NCI-H1092 (cell line): ENCODE measurements at places on chromosomes 6 and 20.
A peak's percentile ranks its signal among the peaks of the same experiment; 100 is the strongest.

DNA sequence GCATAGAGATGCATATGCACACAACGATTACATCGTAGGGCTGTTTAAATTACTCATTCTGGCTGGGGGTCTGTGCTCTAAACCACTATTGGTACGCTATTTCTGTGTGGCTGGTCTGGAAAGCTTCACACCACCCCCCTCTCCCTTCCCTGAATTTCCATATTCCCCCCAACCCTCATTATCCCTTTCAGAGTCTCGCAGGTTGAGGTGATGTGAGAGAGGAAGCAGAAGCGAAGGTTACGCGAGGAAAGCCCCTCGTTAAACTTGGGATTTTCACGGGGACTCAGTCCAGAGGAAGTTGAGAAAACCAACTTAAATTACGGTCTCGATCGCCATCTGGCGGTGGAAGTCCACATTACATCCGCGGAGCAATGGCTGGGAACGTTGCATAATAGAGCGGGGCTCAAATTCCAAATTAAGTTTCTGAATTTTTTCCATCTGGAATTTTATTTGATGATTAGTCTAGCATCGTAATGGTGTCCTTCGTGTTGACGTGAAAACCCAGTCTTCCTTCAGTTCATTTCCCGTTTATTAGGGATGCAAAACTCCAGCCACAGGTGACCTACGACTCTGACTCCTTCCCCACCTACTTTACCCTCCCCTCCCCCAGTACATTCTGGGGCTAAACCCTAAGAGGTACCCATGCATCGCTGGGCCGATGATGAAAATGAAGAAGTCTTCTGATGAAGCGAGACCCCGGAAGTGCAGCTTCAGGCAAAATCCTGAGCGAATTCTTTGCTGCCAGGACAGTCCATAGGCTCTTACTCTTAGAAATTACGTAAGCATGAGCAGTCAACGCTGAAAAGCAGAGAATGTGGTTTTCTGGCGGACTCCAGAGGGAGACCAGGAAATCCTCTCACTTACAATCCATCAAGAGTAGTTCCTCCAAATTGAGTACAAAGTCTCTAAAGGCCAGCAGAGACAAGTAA is 19.7 kb downstream of the HLA-DOB start:
- no peak for DNase-seq

GRCh38 chr6:7532821-7533220 is 8.7 kb upstream of the DSP start:
- no peak for DNase-seq

DNA sequence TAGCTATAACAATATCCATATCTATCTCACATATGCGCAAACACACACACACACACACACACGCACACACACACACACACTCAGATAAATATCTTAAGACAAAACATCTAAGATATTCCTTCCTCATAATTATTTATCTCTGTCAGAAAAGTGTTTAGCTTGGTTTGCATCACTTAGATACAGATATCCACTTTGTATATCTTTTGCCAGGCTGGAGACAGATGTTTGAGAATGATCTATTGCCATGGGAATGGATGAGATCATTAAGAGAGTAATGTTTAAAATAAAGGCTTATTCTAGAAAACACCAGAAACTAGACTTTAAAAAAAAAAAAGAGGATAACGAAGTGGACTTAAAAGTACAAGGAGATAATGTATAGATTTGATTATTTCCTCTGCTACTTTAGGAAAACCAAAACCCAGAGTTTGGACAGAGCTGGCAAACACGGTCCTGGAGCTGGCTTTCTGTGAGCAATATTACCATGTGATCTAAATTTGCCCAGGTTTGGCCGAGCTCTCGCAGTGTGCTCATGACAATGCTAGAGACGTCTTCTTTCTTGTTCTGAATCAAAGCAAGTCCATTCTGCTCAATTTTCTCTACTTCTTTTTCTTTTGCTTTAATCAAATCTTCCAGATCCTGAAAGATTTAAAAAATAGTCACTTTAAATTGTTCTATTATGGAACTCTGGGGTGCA is 411.8 kb downstream of the SYNE1 start:
- DNase-seq = no peak

- no peak for DNase-seq
Observed at GRCh38 chr6:31794866-31795615, 511 bp downstream of the VARS1 start.

GRCh38 chr20:36688630-36689029 is 42.6 kb upstream of the SLA2 start:
- no peak for DNase-seq

DNA sequence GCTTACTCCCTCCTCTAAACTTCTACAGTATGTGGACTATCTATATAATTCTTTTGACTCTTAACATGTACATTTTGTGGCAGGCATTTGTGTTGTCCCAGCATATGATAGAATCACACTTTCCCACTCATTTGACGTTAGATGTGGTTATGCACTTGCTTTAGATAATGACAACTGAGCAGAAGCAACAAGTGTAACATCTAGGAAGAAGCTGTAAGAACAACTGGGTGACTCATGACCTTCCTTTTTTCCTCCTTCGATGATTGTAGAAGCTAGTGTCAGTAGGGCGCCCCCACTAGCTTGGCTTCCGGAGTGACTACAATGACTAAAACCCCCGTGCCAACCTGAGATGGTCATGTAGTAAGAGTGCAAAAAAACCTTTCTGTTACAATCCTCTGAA is 74.6 kb upstream of the CEP85L start:
- no peak for DNase-seq

DNA sequence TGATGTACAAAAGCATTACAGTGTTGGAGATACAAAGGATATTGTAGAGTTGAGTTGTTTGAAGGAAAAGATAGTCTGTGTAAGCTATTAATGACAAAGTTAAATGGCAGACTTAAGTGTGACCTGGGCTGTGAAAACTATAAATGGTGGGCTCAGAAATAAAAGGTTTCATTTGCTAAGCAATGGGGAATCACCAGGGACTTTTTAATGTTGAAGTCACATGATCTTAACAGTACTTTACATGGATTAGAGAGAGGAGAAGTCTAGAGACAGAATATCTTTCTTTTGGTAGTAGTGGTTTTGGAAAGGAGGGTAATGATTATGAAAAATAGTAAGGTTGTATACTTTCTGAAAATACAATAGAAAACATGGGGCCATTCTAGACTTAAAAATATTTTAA is 67.1 kb downstream of the SCAF8 start:
- no peak for DNase-seq

GRCh38 chr6:5751525-5752390 is 255.0 kb downstream of the NRN1 start:
- DNase-seq = no peak

- no peak for DNase-seq
Observed at GRCh38 chr20:38369389-38369788, 23.1 kb downstream of the LBP start.

- DNase-seq = peak; percentile 9
Observed at GRCh38 chr6:35096129-35096862, 44.8 kb downstream of the TCP11 start.

DNA sequence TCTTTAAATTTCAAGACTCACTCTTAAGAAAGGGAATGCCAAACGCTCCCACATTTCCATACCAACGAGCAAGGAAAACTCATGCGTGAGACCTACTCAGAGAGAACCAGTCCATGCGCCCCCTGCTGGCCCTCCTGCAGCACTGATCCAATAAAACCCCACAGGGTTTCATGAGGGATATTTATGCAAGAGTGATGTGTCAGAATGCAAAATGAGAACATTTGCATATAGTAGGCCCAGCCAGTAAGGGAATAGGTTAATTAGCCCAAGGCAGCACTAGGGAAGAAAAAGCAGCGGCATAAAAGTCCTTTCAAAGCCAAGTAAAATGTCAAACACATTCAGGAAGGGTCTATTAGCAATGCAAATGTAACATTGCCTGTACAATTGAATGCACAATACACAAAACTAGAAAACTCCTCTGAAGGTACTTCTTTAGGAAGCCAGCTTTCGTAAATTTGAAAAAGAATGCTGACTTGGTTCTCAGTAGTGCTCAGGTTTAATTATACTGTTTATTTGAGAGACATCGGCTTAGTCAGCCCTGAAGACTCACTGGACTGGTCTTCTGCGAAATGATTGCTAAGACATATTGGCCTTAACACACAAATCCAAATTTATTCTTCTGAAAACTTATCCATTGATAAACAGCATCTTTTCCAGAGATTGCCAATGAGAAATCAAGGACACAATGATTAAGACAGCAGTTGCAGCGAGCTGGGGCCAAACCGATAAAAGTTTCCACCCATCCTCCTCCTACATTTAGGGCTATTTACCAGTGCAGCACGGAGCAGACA is 93.2 kb downstream of the GMPR start:
- peak; percentile 30 for DNase-seq

DNA sequence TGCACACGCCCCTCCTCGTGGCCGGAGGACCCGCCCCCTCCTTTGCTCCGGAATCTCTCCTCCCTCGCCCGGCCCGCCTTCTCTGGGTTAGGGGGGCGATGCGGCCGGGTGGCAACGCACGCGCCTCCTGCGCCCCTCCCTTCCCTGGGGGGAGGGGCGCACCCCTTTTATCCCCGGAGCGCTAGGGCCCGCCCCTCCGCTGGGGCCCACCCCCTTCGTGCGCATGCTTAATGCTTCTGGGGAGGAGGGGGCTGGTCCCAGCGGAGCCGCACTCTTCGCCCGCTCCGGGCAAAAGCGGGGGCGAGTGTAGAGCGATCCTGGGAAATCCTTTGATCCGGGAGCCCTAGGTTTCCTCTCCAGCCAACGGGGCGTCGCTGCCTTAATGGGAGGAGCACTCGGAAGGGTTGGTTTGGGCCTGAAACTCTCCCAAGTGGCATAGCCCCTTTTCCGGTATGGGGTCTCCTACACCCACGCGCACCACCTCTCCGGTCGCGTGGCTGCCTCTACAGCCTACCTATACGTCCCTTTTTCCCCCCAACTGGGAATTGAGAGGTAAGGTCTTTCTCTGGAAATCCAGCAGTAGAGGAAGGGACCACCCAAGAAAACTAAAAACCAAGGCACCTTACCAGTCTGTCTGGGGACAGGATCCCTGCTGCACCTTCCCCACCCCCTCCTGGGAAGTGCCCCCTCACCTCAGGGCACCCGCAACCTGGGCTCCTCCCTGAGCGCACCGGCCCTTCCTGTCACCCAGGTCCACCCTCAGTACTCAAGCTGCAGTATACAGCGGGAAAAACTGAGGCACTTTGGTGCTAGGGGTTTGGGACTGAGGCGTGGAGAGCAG is 2.1 kb downstream of the SOX12 start:
- DNase-seq = peak; percentile 82

DNA sequence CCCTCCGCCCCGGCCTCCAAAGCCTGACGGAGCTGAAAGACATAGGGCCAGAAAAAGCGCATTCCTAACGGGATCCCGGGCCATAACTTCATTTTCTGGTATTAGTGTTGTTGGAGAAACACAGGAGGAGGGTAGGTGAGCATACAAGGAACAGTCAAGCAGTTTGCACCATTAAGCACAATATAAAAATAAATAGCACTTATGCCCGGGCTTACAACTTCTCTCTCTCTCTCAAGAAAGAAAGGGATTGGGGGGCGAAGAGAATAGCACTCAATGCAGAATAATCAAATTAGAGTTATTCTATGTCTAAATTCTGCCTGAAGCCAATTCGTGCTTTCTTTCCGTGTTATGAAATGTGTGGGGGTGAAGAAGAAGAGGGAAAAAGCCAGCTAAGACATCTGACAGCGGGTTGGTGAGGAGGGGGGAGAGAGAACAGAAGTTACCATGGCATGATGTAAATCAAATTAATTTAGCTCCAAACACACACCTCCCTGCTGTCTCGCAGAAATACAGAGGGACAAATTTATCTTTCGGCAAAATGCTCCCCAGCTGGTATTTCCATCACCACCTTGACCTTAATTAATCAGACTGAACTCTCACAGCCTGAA is 508 bp upstream of the METTL24 start:
- no peak for DNase-seq

DNA sequence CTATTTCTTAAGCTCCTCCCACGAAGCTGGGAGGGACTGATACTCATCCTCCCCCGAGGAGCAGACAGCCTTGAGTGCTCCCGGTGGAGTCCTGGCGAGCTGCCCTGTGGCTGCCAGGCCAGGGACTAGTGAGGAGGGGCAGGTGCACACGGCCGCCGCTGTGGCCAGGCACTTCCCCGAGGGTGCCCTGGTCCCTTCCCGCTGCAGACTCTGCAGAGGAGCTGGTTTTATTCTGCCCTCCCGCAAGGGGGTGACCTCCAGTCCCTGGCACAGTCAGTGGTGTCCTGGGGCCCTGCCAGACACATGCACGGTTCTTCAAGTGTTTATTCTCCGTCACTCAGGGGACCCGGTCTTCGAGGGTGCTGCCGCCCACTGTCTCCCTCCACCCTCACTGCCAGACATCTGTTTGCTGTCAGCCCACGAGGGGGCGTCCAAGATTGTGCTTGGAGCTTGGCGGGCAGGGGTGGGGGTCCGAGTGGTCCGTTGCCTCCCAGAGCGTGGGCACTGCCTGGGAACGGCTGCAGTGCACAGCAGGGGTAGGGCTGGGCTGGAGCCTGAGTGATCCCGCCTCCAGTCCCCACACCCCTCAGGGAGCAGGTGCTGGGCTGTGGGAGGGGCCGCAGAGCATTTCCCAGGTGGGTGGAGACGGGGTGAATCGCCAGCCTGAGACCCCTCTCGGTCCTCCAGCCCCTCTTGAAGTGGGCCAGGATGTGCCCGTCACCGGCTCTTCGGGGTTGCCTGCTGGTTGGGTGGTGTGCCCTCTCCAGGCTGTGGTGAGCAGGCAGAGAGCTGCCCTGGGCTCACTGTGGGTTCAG is 3.1 kb upstream of the CABLES2 start:
- DNase-seq = peak; percentile 83

- no peak for DNase-seq
Observed at GRCh38 chr6:117409863-117410262, 15.9 kb downstream of the ROS1 start.

DNA sequence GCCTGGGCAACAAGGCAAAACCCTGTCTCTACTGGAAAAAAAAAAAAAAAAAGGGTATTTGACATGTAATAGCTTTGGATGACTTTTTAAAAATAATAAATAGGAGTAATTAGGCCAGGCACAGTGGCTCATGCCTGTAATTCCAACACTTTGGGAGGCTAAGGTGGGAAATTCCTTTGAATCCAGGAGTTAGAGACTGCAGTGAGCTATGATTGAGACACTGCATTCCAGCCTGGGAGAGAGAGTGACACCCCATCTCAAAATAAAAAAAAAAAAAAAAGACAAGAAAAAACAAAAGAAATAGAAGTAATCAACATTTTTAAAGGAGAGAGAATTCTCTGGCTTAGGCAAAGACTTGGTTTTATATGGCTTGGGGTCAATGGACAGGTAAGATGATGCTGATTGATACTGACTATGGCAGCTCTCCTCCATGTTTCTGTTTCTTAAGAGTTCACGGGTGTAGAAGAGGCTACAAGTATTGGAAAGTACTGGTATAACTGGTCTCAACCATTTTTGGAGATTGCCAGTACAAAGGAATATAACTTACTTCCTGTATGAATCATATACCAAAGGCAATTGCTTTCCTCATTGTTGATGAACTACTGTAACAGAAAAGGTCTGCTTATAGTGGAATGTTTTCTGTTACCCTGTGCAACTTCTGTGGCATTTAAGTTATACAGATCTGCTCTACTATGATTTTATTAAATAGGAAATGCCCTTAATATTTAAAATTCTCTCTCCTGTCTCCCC is 10.1 kb downstream of the MAP3K5 start:
- DNase-seq = no peak

DNA sequence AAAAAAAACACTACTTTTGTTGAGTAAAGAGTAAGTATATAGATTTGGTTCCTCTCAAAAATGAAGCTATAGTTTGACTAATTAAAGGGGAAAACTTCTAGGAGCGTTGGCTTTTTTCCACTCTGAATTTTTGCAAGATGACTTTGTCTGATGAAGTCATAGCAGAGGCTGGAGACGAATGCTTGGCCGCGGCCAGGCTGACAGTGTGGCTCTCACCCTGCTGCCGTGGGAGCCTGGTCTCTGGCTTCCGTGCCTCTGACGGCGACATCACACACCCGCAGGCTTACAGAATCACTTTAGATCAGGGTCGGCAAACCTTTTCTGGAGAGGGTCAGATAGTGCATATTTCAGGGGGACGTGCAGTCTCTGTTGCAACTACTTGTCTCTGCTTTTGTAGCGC is 145.0 kb downstream of the PHACTR3 start:
- no peak for DNase-seq
